ENCODE measurements at places on chromosomes 3 and 15. TPM values are rescaled to one million over a fixed set of nuclear protein-coding genes. Genes with fewer than 3 reads are reported as not detected.

DNA sequence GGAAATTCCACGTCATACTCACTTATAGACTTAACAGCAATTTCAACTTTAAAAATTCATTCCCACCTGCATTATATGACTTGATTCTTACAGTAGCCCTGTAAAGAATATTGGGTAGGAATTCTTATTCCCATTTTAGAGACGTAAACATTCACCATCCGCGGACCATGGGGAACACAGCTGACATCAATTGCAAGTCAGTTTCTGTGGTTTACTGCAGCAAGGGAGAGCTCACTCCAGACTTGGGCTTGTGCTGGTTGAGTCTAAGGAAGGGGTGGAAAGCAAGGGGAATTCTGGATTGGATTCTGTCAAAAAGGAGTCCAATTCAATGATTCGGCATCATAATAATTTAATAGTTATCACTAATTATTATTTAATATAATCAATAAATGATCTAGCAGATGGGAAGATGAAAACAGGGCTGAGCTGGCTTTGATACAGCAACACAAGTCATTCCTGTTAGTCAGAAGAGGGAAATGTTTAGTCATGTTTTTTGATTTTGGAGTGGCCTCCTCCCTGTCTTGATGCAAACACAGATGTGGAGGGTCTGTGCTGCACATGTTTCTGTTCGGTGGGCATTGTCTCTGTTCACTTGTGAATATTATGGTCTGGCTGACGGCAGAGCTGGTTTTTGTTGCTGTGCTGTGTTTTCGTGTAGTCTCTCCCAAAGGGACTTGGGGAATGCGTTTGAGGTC, 9.7 kb downstream of the LIPC start:
- no peak for DNase-seq

- no peak for DNase-seq
Observed at GRCh38 chr3:50352781-50353180, 2.1 kb downstream of the CYB561D2 start.

- no peak for DNase-seq
Observed at GRCh38 chr3:127306361-127307111, 18.7 kb upstream of the PRR20G start.

DNA sequence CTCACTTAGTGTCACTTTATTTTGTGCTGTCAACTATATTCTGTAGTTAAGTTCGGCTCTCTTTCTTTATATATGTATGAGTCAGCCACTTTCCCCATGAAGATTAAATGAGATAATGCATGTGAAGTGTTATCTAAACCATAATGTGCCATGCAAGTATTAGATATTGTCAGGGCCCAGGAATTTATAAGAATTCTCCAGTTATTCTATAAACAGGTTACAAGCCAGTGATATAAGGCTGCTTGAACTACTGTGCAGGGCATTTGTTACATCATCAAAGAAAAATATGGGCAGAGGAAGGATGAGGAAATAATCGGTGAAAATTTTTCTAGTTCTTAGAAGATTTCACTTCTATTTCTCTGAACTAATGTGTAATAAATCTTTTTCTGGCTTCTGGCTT, 1049.0 kb upstream of the NR2F2 start:
- DNase-seq = no peak

OSTN gene
- not detected for total RNA-seq
